ENCODE measurements at places on chromosomes 2 and 18.

DNA sequence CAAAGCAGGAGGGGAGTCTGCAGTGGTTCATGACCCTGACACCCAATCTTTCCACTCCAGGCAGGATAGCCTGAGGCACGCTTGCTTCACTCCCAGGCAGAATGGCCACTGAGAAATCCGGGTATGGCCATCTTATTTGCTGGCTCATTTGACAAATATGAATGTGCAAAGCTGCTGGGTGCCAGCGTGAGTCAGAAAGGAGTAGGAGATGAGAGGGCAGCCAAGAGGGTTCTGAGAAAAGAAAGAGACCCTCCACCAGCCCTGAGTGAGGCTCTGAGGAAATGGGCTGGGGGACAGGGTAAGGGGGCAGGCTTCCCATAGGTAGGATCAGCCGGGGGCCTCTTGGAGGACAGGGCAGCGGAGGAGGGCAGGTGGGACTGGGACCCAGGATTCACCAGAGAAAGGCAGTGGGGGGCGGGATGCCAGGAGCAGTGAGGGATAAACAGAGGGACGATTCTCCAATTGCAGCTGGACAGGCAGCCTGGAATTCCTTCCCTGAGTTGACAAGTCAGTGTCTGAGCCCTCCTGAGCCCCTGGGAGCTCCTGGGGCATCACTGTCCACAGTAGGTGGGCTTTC lies 15.2 kb downstream of the RAMP1 start:
- no peak for DNase-seq

- DNase-seq, result no peak
These were observed 61.9 kb upstream of the IL1R1 start for GRCh38 chr2:102080451-102081242.

DNA sequence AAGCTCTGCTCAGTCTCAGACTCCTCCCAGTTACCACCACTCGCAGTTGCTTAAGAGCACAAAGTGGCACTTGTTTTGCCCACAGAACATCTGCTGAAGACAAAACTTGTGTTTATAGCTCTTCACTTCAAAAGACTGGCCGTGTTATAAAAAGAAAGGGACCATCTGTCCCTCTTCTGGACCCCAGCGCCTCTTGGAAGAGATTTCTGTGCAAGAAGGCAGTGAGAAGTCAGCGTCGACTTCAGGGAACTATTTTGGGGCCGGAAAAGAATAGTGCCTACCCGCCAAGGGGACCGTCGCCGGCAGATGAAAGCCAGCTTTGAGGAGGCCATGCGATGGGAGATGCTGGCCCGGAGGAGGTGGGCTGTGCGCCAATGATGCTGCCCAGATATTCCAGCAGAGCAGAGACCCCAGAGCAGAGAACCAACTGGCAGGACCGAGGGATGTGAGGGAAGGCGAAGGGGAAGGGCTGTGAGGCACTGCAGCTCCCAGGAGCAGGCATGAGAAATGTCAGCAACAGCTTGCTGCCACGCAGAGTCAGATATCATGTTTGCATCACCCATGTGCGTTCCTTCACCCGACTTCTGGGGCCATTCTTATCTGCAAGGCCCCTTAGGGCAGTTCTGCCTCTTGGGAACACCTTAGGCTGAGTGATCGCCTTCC lies 270.9 kb downstream of the ATAD2B start:
- DNase-seq, result no peak

DNA sequence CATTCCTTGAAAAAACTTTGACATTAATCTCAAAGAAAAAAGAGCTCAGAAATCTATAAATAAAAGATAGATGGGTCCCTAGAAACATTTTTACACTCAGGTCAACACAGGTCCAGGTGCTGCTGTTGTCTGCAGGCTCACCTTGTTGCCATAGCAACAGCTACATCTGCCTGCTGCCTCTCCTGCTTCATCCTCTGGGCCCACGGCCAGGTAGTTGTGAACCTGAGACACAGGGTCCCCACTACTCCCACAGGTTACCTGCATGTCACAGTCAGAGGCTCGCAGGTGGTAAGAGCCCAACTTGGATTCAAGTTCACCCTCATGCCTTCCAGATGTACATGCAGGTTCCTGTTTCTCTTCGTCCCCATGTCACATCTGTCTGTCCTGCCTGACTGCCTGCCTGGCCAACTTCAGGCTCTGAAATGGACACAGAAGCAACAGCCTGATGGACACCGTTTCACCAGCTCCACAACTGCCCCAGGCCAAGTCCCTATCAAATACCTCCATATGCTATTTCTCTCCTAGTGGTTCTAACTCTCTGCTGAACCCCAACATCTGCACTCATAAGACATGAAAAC lies 88.3 kb upstream of the SALL3 start:
- DNase-seq, result no peak

DNA sequence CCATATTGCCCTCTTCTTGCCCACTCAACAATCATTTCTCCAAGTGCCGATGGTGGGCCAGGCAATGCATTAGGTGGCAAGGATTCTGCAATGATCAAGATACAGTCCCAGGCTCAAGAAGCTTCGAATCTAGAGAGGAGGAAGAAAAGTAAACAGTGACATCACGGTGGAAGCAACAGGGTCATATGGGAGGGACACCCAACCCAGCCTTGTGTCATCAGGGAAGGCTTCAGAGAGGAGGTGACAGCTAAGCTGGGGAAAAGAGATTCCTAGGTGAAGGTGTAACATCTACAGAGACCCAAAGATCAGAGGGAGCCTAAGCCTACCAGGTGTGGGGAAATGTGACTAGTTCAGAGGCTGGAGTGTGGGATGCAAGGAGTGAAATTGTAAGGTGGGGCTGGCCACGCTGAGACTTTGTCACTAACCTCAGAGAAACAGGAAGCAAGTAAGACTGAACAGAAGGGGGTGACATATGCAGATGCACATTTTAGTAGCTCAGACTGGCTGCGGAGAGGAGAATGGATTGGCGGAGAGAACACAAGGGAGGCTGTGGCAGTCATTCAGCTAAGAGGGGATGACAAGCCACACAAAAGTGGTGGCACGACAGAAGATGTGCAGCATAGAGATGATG lies 104.9 kb downstream of the ANKRD44 start:
- no peak for DNase-seq

DNA sequence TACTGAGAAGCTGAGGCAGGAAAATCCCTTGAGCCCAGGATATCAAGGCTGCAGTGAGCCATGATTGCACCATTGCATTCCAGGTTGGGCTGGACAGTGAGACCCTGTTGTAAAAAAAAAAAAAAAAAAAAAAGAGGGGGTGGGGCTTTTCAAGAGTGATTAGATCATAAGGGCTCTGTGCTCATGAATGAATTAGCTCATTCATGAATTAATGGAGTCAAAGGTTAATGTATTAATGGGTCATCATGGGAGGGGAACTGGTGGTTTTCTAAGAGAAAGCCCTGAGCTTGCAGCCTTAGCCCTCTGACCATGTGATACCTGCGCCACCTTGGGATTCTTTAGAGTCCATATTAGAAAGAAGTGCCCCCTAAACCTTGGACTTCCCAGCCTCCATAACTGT lies 4.5 kb downstream of the SLC19A3 start:
- DNase-seq, result peak; percentile 21

DNA sequence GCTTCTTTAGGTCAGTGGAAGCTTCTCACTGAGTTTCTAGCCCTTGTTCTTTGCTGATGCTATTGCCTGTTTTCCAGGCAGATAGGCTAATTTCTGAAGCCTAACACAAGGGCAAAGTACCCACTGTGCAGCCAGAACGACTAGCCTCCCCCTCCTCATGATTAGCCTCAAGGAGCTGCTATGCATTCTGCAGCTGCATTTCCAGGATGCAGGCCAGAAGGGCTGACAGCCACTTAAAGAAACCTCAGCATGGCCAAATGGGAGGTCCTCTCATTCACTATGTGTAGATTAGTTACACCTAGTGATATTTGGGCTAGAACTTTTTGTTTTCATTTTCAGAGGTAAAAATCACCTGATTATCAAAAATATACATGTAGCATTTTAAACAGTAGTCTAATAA lies 216.0 kb downstream of the RAD51AP2 start:
- no peak for DNase-seq

GRCh38 chr2:64260093-64260803 lies 116.0 kb upstream of the PELI1 start:
- DNase-seq, result no peak

- DNase-seq, result no peak
These were observed 96.2 kb upstream of the CTDP1 start for GRCh38 chr18:79583426-79583825.

- DNase-seq, result no peak
These were observed 51.9 kb downstream of the ASAP2 start for GRCh38 chr2:9258501-9258900.

GRCh38 chr2:195313962-195314361 lies 343.1 kb upstream of the SLC39A10 start:
- DNase-seq, result no peak

DNA sequence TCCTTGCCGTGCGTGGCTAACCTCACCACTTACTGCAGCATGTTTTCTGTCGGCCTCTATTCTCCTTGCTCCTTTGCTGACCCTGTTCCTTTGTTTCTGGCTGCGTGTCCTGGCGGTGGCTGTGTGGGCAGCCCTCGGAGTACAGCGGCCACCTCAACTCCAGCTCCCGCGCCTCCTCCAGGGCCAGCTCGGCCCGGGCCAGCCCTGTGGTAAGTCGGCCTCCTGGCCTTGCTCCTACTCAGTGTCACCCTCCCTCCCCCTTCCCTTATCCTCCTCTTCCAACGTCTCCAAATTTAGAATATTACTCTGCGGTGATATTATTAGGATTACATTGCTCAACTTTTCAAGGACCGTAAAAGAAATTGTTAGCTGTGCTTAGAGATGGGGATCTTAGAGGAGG lies 59.5 kb upstream of the RBM44 start:
- DNase-seq, result no peak

GRCh38 chr2:143694335-143694734 lies 565.1 kb downstream of the ARHGAP15 start:
- DNase-seq, result no peak

GRCh38 chr2:113058411-113058994 lies 495 bp upstream of the IL36RN start:
- DNase-seq, result no peak

- DNase-seq, result no peak
These were observed 41.1 kb upstream of the NAB1 start for GRCh38 chr2:190607657-190608357.

- no peak for DNase-seq
These were observed 241.7 kb upstream of the HDAC4 start for GRCh38 chr2:239642406-239643004.

GRCh38 chr2:186687807-186688211 lies 6.1 kb upstream of the FAM171B start:
- no peak for DNase-seq

All from HepG2 (cell line).